ENCODE measurements at places on chromosomes 11 and 22.

DNA sequence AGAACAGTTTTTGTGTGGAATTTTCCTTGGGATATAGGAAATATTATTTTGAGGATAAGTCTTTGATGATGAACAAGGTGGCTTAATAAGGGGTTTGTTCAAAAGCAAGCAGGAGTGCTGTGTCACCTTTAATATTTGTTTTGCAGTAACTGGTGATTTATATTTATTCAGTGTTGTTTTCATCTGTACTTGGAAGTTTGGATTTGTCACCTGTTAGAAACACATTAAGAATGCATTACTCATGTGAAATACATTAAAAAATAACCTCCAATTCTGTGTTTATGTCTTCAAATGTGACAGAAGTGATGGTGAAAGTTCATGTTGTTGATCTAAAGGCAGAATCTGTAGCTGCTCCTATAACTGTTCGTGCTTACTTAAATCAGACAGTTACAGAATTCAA is 70.5 kb downstream of the DKK3 start:
- no peak for DNase-seq

DNA sequence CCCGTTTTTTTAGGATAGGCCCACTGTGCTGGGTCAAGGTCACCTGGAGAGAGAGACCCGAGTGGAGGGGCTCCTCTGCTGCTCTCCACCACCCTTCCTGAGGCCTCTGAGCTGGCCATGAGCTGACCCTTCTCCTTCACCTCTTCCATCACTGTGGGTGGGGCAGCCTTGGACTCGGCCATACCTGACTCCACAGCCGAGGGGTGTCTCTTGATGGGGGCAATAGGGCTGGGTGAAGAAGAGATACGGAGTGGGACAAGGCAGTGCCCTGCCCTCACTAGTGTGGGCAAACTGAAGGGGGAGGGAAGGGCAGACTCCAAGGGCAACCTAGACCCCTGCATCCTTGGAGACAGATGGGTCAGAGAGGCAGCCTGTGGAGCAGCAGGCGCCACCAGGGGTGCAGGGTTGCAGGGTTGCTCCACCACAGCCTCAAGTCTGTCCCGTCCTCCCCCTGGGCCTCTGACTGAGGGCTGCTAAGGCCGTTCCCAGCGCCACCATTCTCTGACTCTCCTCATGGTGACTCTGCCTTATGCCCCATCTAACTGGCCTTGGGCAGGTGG is 20.1 kb upstream of the NECTIN1 start:
- no peak for DNase-seq

- no peak for DNase-seq
Observed at GRCh38 chr22:37232140-37232998, 11.7 kb downstream of the RAC2 start.

- DNase-seq = no peak
Observed at GRCh38 chr11:111637885-111638284, 35.6 kb downstream of the SIK2 start.

All from fibroblast of the conjunctiva (primary cell).